ENCODE measurements at places on chromosomes 5 and 9. TPM values are rescaled to one million over a fixed set of nuclear protein-coding genes. Genes with fewer than 3 reads are reported as not detected.

- DNase-seq = no peak
Observed at GRCh38 chr9:23581931-23582330, 244.1 kb downstream of the ELAVL2 start.

DNA sequence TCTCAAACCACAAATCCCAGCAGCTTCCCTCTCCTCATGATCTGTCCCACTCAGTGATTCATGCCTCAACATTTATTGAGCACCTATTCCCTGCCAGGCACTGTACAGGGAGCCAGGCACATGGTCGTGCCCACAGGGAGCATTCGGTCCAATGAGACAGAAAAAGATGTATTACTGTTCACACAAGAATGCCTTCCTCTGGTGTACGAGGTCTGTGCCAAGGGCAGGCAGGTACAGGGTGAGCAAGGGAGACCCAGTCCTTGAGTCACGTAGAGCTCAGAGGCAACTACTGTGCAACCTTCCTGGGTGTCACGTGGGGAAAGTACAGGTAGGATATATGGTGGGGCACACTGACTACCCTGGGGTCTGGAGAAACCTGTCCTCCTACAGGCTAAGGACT, 4.6 kb downstream of the CNTFR start:
- no peak for DNase-seq

- no peak for DNase-seq
Observed at GRCh38 chr9:113851359-113851758, 24.8 kb upstream of the ZNF618 start.

- no peak for DNase-seq
Observed at GRCh38 chr5:72246954-72247442, 73.0 kb downstream of the MRPS27 start.

DNA sequence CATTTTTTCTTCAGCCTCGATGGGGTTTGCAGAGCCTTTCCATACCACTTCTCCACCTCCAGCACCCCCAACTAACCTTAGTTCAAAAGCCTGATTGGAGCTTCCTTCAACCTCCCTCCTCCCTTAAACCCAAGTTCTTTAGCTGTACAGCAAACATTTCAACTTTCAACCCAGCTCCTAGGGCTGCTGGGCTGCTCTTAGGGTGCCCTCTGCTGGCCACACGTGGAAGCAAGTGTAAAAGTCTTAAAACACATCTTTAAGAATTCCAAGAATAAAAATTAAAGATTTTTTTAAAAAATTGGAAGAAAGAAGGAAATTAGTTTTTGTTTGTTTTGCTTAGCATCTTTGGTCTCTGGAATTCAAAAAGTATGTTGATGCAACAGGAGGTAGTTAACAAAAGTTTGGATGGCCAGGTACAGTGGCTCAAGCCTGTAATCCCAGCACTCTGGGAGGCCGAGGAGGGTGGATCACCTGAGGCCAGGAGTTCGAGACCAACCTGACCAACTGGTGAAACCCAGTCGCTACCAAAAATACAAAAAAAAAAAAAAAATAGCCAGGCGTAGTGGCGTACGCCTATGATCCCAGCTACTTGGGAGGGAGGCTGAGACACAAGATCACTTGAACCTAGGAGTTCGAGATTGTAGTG, 15.5 kb upstream of the HSD17B3 start:
- peak; percentile 83 for DNase-seq

DNA sequence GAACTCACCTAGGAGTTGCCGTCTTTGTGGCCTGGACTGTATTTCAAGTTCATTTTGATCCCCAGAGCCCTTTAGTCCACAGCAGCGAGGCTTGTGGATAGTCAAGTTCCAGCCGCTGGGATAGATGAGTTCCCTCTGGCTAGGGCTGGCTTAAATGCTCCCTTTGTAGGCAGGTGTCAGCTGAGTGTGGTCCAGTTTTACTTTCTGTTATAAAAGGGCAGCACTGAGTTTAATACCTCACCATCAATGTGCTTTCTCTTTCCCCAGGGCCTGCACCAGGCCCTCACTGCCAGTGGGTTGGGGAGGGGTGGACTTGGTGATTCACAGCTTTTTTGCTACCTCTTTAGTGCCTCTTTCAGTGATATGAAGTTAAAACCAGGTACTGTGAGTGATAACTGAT, 188.2 kb downstream of the SLCO4C1 start:
- DNase-seq = no peak

PCDHB3 gene
- 0.36 TPM for total RNA-seq

JAKMIP2 gene
- 1.1 TPM for total RNA-seq

GRCh38 chr5:114447084-114447773, 85.4 kb downstream of the KCNN2 start:
- DNase-seq = no peak

All from osteoblast (primary cell).